ENCODE measurements at places on chromosomes 13 and 19.

DNA sequence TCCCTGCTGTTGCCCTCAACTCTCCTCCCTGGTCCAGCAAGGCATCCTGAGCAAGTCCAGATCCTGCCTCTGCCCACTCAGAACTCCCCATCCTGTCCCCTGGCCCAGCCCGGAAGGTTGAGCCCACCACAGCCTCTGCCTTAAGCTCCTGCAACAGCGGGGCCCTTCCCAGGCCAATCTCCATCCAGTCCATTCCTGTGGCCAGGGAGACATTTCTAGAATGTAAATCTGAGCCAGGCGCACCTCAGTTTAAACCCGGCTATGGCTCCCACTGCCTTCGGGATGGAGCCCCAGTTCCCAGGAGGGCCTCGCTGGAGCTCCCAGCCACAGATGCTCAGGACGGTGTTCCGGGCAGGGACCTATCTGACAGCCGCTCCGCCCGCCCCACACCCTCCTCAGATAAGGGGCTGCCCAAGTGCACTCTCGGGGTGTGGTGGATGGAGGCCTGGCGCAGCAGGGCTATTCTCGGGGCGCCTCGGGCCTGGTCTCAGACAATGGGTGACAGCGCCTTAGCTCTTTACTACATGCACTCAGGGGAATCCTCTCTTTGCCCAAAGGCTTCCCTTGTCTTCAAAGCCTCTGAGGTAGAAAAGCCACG is 5.3 kb downstream of the TRAPPC6A start:
- DNase-seq: no peak

- no peak for DNase-seq
Measured at GRCh38 chr19:10636304-10636972, 11.1 kb downstream of the SLC44A2 start.

GRCh38 chr13:84332346-84332745 is 450.1 kb upstream of the SLITRK1 start:
- no peak for DNase-seq

GRCh38 chr19:9903336-9903735 is 33.0 kb downstream of the OLFM2 start:
- no peak for DNase-seq

DNA sequence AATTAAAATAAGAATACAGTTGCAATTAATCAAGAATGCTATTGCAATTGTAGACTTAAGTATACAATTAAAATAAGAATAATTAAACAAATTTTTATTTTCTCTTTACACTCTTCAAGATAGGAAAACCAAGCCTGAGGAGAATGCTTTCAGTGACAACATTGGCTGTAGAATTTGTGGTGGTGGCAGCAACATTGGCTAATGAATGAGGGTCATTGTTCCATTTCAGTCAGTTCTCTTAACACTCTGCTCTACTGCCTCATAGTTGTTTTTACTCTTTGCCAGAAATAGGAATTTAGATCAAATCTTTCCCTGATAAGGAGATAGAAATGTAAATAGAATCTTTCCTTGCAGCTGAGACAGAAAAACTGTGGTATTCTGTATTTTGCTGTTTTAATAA is 391.6 kb downstream of the PCDH20 start:
- no peak for DNase-seq

DNA sequence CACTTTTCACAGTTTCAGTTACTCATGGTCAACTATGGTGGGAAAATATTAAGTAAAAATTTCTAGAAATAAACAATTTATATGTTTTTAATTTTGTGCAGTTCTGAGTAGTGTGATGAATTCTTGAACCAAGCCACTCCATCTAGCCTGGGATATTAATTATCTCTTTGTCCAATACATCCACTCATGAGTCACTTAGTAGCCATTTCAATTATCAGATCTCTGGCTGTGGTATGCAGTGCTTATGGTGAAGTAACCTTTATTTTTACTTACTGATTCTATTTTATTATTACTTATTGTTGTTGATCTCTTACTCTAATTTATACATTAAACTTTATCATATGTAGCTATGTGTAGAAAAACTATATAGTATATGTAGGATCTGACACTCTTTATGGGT is 128.9 kb upstream of the KLHL1 start:
- no peak for DNase-seq

GRCh38 chr19:10747271-10747670 is 29.4 kb downstream of the DNM2 start:
- DNase-seq: no peak
